ENCODE measurements at places on chromosomes 1 and 21. TPM values are rescaled to one million over a fixed set of nuclear protein-coding genes. Genes with fewer than 3 reads are reported as not detected.

FOXD2 gene
- 0.03 TPM for polyA plus RNA-seq

MARK1 gene
- polyA plus RNA-seq = not detected

LRRC71 gene
- not detected for polyA plus RNA-seq

LAPTM5 gene
- polyA plus RNA-seq = 0.76 TPM

PGLYRP4 gene
- not detected for polyA plus RNA-seq

ARMH1 gene
- 1.1 TPM for polyA plus RNA-seq

FCN3 gene
- polyA plus RNA-seq = not detected

CACNA1E gene
- polyA plus RNA-seq = not detected

YBEY gene
- polyA plus RNA-seq = 8.9 TPM

SPRR1B gene
- not detected for polyA plus RNA-seq

SDF4 gene
- 99.6 TPM for polyA plus RNA-seq

BTBD19 gene
- polyA plus RNA-seq = 6.7 TPM

FCRL3 gene
- polyA plus RNA-seq = not detected

ZNF683 gene
- not detected for polyA plus RNA-seq

TRIM46 gene
- polyA plus RNA-seq = 0.12 TPM

CEP104 gene
- polyA plus RNA-seq = 30.1 TPM

GJA8 gene
- polyA plus RNA-seq = not detected

CYP4A11 gene
- polyA plus RNA-seq = not detected

TAS1R1 gene
- polyA plus RNA-seq = 1.6 TPM

FAM72C gene
- 1.9 TPM for polyA plus RNA-seq

CBS gene
- polyA plus RNA-seq = 112 TPM

KCND3 gene
- polyA plus RNA-seq = 0.09 TPM

ATP1A2 gene
- 0.16 TPM for polyA plus RNA-seq

DIO1 gene
- polyA plus RNA-seq = 16.3 TPM

C1orf21 gene
- polyA plus RNA-seq = not detected

NBPF10 gene
- polyA plus RNA-seq = 0.40 TPM

ABCA4 gene
- 0.57 TPM for polyA plus RNA-seq

PROK1 gene
- polyA plus RNA-seq = not detected

ETNK2 gene
- 15.5 TPM for polyA plus RNA-seq

XPR1 gene
- 14.8 TPM for polyA plus RNA-seq

PTPRC gene
- not detected for polyA plus RNA-seq

FYB2 gene
- 0.97 TPM for polyA plus RNA-seq

MRPL20 gene
- polyA plus RNA-seq = 59.0 TPM

CHI3L2 gene
- polyA plus RNA-seq = 0.46 TPM

INSRR gene
- not detected for polyA plus RNA-seq

CYP4Z1 gene
- polyA plus RNA-seq = not detected

CNR2 gene
- not detected for polyA plus RNA-seq

XKR8 gene
- 6.3 TPM for polyA plus RNA-seq

HAO2 gene
- 0.08 TPM for polyA plus RNA-seq

PKN2 gene
- polyA plus RNA-seq = 14.0 TPM

CFHR2 gene
- polyA plus RNA-seq = not detected

Data from HepG2 (cell line).